ENCODE measurements at places on chromosomes 7 and 10. TPM values are rescaled to one million over a fixed set of nuclear protein-coding genes. Genes with fewer than 3 reads are reported as not detected.

- no peak for DNase-seq
Measured at GRCh38 chr10:607545-608185, 81.8 kb downstream of the DIP2C start.

GRCh38 chr7:44980393-44981034 lies 1.7 kb upstream of the MYO1G start:
- no peak for DNase-seq

- DNase-seq: no peak
Measured at GRCh38 chr7:24301703-24302102, 17.7 kb downstream of the NPY start.

GRCh38 chr7:107210400-107210799 lies 41.6 kb downstream of the HBP1 start:
- no peak for DNase-seq

- DNase-seq: no peak
Measured at GRCh38 chr7:52838981-52839411, 196.4 kb upstream of the POM121L12 start.

DNA sequence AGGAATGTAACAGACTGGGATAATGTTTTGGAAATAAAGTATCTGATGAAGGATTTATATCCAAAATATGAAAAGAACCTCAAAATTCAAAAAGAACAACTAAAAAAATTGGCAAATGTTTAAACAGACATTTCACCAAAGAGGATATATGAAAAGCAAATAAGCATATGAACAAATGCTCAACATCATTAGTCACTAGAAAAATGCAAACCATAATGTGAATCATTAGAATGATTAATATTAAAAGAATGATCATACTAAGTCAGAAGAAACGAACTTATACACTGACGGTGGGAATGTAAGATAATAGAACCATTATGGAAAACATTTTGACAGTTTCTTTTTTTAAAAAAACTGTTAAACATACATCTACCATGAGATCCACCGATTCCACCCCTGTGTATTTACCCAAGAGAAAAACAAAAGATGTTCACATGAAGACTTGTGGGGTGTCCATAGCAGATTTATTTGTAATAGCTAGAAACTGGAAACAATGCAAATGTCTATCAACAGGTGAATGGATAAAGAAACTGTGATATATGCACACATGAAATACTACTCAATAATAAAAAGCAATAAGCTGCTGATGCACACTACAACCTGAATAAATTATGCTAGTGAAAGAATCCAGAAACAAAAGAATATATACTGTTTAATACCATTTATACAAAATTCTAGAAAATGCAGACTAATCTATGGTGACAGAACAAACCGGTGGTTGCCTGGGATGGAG lies 35.7 kb downstream of the PRKG1 start:
- DNase-seq: no peak

DNA sequence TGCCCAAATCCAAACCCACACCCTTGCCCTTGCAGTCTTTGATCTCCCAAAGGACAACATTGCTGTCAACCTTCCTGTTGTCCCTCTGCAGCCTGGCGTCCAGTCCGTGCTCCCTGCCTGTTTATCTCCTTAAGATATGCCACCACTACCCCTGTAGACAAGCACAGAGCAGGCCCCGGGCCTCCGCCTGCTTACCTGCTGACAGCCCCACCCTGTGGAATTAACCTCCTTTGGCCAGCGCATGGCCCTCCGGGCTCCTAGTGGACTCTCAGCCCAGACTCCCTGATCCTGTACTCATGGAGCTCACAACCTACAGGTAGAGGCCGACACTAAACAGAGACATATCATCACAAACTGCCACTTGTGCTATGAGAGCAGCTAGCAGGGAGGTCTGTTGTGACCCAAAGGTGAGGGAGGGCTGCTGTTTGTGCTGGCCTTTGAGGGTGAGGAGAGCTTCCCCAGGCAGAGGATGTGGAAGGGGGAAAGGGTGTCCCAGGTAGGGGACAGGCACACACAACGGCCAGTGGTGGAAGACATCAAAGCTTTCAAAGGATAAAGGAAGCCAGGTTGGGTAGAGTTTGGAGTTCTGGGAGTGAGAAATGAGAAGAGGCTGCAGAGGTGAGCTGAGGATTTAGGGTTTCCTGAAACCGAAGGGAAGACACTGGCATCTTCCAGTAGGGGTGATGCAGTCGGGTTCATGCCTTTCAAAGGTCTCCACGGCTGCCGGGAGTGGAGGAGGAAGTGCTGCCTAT lies 174.5 kb upstream of the ZMIZ1 start:
- no peak for DNase-seq

DNA sequence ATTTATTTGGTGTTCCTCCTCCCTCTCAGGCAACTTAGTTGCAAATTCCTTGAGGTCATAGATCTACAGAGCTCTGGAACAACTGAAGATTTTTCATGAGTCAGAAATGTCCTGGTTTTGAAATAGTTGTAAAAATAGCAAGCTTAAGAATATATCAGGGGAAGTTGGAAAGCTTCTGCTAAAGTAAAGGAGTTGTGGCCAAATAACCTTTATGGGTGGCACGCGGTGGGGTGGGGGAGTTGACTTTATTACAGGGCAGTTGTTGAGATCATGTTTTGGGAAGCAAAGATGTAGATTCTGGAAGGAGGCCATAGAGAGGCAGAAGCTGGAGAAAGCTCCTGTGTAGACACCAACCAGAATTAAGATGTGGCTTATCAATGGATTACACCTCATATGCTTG lies 326.0 kb upstream of the MTPN start:
- no peak for DNase-seq

DNA sequence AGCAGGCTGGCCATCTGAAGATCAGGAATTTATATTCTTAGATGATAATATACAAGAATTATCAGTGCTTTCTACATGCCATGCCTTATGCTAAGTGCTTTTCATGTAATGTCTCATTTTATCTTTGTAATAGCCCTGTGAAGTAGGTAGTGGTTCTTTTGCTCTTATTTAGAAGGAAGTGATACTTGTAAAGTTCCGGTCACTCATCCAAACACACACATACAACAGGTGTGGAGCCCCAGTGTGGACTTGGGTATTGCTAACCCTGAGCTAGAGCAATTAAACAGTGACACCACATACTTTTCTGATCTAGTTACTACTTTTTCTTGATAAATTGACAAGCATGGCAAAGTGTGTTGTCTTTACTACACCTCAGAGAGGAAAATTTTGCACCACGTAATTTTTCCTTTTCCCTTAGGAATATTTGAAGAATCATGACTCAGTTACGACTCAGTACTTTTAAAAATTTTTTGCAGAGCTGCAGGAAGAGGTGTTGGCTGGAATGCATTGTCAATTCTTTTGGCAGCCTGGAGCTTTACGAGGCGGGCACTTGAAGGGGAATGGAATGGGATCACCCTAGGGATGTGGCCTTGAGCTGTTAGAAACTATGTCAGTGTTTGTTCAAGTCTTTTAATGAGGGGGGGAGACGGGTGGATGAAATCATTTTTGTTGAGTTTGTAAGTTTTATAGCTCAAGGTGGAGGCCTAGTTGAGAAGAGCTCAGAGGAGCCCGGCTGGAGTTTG lies 212.5 kb upstream of the CELF2 start:
- no peak for DNase-seq

ENO4 gene
- polyA plus RNA-seq: not detected

FRMPD2 gene
- not detected for polyA plus RNA-seq

FAM241B gene
- polyA plus RNA-seq: not detected

OLAH gene
- not detected for polyA plus RNA-seq

SLC26A3 gene
- not detected for polyA plus RNA-seq
